NCI-H446 treated with DMSO at 0.1 percent for 48 hours (cell line): ENCODE measurements at places on chromosomes 12 and 14.

GRCh38 chr12:113443030-113443539 lies 20.9 kb downstream of the SDSL start:
- no peak for DNase-seq

GRCh38 chr14:21056520-21057163 lies 980 bp upstream of the RNASE8 start:
- DNase-seq, result no peak

DNA sequence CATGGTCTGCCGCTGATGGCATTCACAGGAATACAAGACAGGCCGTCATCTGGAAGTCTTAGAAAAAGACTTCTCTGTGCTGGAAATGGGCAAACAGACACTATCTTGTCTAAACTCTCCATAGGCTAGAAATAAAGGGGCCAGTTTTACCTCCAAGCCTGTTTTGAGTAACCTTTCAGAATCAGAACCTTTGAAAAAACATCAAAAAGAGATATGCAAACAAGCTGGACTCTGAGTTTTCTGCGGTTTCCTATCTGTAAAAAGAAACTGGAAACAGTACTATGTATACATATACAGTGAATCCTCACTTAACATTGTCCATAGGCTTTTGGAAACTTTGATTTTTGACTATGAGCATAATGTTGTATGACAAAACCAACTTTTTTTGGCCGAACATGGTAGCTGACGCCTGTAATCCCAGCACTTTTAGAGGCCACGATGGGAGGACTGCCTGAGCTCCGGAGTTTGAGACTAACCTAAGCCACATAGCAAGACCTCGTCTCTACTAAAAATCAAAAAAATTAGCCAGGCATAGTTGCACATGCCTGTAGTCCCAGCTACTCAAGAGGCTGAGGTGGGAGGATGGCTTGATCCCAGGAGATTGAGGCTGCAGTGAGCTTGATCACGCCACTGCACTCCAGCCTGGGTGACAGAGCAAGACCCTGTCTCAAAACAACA lies 92.9 kb upstream of the MAX start:
- DNase-seq, result no peak

- no peak for DNase-seq
Measured at GRCh38 chr12:92085040-92085735, 60.5 kb downstream of the BTG1 start.

GRCh38 chr12:132228476-132229192 lies 84.4 kb downstream of the NOC4L start:
- DNase-seq, result no peak

DNA sequence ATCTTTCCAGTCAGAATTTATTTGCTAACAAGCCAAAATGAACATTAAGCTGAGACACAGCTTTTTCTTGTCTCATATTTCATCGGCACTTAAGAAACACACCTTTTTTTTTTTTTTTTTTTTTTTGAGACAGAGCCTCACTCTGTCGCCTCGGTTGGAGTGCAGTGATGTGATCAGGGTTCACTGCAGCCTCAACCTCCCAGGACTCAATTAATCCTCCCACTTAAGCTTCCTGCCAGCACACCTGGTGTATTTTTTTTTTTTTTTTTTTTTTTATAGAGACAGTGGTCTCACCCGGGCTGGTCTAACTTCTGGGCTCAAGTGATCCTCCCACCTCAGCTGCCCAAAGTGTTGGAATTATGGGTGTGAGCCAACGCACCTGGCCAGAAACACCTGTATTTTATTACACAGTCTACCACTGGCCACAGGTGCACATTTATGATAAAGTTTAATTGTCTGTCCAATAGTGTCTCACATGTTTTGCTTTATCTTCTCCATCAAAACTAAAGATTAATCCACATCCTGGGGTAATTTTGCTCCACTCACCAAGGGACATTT lies 62.7 kb downstream of the C2CD5 start:
- DNase-seq, result no peak

- DNase-seq, result no peak
Measured at GRCh38 chr12:112950701-112951100, 12.4 kb downstream of the OAS3 start.

- no peak for DNase-seq
Measured at GRCh38 chr12:121827351-121828099, 23.7 kb downstream of the SETD1B start.

DNA sequence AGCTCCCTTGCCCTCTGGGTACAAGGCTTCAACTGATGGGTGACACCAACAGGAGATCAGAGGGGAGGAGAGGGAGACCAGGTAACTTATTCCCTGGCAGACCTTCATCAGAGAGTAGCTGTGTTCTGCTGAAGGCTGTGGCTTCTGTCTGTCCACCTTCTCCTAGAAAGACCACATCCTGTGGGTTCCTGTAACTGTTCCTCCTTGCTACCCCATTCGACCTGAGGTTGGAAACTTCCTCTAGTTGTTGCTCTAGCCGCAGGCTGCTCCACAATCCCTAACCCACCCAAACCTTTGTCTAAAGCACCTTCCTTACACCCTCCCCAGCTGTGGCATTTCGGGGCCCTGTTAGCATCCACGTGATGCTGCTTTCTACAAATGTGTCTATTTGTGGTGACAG lies 454.2 kb downstream of the DPF3 start:
- DNase-seq, result no peak

DNA sequence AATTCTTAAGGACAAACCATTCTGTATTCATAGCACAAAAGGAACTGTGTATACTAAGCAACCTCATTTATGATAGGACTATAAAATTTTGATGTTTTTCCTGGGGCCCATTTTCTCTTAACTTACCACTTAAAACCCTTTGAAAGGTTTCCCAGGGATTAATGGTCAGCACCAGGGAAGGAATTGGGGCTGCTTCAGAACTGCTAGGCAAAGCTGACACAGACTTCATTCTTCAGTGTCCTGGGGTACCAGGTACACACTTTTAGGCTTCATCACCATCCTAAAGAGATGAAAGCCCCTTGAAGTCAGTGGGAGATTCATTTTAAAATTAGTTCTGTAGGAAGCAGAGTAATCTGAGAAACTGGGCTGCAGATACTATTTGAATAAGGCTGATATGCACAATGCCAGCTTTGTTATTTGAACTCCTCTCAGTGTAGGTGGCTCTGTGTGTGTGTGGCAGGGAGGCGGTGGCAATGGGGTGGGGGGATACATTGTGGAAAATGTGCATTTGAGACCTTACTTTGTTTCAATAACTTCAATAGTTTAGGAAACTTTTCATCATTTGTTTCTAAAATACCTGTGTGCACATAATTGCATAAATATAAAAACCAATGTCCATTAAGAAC lies 329.3 kb upstream of the DCN start:
- no peak for DNase-seq

DNA sequence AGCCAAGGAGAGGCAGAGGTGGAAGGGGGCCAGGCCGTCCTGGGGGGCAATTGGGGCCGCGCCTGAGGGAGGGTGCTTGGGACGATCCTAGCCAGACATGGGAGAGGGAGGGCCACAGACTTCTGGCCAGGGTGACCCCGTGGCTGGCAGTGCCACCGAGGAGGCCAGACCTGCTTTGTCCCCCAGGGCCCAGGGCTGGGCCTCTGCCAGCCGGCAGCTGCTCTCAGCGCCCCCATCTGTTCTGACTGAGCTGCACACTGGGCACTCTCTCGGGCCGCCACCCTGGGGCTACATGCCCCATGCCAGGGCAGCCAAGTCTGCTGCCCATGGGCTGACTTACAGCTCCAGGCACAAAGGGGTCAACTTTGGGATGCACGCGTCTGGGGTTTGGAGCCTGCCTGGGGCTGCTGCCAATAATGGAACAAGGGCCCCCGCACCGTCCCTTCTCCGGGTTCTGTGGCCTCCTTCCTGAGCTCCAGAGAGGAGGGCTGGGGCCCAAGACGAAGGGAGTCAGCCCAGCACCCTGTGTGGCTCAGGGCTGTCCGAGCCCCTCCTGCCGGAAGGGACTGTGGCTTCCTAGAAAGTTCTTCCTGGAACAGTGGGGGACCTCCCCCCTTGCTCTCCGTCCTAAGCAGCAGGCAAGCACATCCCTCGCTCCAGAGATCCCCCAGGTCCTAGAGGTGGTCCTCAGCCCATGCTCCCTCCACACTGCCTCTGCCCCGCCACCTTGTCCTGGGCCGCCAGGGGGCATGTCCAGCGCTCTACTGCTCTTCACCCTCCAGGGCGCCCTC lies 1.1 kb downstream of the ADSS1 start:
- no peak for DNase-seq

DNA sequence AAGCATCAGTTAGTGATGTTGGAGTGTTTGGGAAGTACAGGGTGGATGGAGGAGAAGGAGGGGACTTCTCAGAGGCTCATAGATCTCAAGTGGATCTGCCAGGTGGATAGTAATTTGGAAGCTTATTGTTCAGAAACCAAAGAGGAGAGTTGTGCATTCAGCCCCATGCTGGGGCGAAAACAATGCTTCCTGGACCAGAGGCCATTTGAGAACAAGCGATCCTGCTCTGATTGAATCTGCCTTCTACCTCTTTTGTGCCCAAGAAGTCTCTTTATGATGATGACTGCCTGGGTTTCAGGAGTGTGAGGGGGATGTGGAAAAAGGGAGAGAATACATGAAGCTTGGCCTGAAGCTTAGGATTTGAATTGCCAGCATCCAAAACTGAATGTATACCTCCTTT lies 110.8 kb upstream of the SRRM4 start:
- DNase-seq, result no peak

DNA sequence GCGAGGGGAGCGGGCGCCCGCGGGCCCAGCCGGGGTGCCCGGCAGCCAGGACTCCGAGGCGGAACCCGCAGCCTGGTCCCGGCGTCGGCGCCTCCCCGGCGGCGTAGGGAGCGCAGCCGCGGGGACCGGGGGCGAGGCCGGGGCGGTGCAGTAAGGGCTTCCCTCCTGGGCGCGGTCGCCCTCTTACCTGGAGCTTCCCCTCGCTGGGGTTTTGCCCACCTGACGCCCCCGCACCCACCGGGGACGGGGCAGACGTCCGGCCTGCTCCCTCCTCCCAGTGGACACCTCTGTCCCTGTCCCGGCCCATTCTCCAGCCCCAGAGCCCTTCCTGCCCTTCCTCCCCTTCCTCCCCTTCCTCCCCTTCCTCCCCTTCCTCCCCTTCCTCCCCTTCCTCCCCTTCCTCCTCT lies 413 bp upstream of the TUBA1C start:
- DNase-seq, result no peak

GRCh38 chr14:85813040-85813439 lies 283.1 kb downstream of the FLRT2 start:
- DNase-seq, result no peak

DNA sequence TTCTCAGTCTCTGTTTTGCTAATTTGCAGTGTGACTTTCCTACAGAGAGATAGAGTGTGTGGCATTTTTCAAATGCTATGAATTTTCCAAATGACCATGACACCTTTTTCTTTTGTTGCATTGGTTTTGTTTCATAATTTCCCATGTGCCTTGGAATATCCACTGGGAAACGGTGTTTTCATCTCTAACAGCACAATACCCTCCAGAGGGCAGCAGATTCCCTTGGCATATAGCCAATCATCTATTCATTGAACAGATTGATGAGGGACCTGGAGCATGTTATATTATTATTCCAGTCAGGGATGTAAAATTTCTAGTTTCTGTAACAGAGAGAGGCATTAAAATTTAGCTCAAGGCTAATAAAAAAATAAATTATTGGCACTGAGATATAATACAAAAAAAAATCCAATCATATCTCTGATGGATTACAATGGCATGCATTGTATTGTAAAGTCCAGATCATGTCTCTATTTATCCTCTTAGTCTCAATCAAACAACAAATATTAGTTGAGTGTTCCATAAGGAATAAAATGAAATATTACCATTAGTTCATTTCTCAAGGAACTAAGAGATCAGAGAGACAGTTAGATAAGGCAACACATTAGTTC lies 29.6 kb upstream of the NTN4 start:
- peak; percentile 37 for DNase-seq

DNA sequence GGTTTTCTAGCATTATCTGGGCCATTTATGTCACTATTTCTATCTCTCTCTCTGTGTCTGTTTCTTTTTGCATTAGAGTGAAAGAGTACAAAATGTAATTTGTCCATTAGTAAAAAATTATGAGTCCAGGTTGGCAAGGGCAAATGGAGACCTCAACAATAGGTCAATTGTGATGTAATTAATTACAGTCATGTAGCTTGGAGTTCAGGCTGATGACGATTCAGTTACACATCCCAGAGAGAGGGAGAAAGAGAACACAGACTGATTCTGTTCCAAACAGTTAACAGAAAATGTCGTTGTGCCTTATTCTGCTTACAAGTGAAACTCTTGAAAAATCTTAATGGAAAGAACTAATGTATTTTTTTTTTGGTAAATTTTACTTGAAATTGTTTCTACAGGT lies 83.3 kb downstream of the ATXN7L3B start:
- DNase-seq, result no peak

DNA sequence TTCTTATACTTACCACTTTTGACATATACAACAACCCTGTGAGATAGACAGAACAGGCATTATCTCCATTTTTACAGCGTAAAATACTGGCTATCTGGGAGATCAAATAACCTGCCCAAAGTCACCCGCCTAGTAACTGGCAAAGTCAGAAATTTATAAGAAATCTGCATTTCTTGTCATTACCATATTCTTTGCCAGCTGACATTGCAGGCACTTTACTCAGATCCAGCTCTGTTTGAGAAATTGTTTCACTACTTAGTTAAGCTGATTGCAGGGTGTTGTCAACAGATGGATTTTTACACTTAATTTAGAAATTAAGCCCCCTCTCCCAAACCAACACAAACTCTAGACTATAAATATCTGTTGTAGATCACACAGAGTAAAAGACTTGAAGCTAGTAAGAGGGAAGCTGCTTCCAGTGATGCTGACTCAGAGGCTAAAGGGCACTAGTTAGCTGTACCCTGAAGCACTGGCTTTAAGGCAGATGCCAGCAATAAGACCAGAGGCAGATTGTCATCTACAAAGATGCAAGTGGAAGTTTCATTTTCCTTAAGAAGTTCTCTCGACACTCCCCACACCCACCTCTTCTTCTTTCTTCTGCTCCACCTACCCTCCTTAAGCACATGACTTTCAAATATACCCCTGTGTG lies 153.1 kb downstream of the ANO6 start:
- DNase-seq, result no peak

DNA sequence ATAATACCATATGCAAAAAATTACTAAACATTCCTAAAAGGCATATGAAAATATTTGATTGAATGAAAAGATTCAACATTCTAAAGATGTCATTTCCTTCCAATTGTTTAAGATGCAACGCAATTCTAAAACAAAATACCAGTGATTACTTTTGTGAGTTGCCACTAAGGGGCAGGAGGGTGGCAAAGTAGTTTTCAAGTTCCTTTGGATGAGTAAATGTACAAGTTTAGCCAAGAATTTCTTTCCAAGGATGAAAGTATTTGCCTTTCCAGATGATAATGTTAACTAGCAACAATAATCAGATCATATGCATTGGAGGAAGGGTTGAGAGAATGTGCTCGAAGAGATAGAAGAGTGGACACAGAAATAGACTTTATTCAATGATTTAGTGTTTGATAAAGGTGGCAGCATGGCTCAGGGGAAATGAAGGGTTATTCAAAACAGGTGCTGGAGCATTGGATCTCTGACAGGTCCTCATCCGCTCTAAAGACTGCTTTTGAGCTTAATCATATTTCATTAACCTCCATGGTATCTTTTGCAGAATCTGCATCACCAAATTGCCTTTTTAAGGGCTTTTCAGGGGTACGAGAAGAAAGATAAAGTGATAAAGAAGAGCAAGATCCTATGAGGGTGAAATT lies 678.5 kb upstream of the TBX3 start:
- DNase-seq, result no peak
